CD4-positive, alpha-beta T cell treated with Interleukin-10 for 1 hour (primary cell): ENCODE measurements at places on chromosomes 11 and 22.

GRCh38 chr11:68377389-68377795, 65.0 kb downstream of the LRP5 start:
- no peak for DNase-seq

GRCh38 chr11:8832571-8833260, 78.3 kb upstream of the AKIP1 start:
- DNase-seq = no peak

- DNase-seq = peak; percentile 57
Measured at GRCh38 chr11:102313238-102313940, 3.9 kb upstream of the BIRC3 start.

DNA sequence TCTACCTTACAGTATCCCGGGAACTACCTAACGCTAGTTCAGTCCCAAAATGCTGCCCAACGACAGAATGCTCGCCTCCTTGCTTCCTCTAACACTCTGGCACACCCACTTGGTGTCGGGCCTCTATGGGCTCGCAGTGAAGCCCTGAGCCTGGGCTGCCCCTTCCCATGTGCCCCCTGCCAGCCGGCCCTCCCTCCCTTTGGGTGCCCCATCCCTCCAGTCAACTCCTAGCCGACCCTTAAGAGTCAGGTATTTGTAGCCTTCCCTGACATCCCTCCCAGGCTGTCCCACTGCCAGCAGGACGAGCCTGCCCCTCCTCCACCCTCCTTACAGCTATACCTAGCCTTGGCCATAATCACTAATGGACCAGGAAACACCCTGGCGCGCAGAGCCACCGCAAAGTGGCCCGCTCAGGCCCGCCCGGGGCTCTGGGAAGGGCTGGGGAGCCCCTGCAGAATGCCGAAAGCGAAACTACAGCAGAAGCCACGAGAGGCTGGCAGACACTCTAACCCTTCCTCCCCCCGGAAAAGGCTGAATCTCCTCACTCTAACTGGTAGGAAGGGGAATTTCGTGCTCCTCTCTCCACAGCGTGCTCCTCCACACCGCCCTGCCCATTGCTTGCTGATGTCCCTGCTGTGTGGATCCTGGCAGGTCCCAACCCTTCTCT, 8.2 kb downstream of the CBX7 start:
- DNase-seq = peak; percentile 76

GRCh38 chr11:8814923-8815240, 96.1 kb upstream of the AKIP1 start:
- no peak for DNase-seq

GRCh38 chr11:122707901-122708300, 52.4 kb downstream of the UBASH3B start:
- no peak for DNase-seq

DNA sequence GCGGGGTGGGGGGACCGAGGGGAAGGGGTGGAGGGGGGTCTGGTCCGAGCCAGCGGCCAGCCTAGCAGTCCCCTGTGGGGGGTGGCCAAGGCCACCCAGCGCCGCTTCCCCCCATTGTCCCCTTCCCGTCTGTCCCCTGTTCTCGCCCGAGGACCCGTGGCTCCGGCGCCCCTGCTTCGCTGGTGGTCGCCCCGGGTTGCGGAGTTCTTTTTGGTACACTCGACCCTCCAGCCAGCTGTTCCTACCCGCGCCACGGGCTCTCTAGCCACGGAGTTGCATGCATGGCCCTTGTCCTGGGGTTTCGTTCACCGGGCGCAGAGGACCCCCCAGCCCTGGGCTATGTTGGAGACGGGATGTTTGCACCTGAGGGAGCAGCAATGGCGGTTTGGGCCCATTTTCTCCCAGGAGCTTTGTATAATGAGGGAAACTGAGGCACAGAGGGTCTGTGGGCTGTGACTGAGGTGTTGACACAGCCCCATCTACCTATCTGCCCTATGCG, 489 bp downstream of the RNF214 start:
- peak; percentile 11 for DNase-seq

GRCh38 chr11:44979543-44980399, 29.1 kb upstream of the TP53I11 start:
- no peak for DNase-seq

GRCh38 chr11:1479006-1479677, 7.4 kb downstream of the MOB2 start:
- no peak for DNase-seq

- DNase-seq = no peak
Measured at GRCh38 chr22:46598224-46598623, 22.0 kb upstream of the GRAMD4 start.

DNA sequence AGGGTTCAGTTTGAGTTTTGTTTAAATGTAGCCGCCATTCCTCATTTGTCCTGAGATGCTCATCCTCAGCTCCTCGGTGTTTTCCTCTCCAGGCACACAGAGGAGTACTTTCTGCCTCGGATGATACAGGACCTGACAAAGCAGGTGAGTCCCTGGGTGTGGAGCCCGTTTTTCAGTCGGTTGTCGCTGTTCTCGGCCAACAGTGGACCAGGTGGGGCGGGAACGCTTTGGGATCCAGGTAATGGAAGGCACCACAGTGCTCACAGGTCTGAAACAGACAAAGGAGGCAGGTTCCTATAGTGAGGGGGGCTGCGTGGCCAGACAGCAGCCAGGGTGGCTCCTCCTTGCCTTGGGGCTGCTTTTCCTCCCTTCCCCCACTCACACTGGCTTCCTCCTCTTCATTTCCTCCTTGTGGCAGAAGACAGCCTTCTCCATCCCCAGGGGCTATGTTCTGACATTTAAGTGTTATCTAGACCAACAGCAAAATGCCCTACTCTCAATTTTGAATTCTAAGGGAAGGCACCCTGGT, 19.4 kb downstream of the NADSYN1 start:
- no peak for DNase-seq

GRCh38 chr11:124277804-124278203, 21.6 kb downstream of the OR8G5 start:
- DNase-seq = no peak

DNA sequence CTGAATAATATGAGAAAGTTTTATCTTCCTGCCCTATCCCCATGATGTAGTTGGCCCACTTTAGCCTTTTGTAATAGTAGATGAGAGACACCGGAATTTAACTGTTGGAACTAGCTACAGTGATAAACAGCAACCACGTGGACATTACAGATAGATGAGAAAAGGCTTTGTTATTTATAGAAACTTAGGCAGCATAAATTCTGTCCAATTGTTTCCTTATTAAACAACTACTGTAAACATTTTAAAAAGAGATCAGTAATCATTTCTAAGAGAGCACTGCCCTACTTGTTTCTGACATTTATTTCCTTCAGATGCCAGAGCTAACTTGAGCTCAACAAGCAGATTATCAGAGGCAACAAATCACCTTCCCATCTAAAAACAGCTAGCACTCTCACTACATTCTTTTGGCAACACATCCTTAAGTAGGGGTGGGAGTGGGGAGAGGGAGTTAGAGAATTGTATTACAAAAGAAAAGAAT, 63.1 kb downstream of the SOX6 start:
- DNase-seq = no peak

DNA sequence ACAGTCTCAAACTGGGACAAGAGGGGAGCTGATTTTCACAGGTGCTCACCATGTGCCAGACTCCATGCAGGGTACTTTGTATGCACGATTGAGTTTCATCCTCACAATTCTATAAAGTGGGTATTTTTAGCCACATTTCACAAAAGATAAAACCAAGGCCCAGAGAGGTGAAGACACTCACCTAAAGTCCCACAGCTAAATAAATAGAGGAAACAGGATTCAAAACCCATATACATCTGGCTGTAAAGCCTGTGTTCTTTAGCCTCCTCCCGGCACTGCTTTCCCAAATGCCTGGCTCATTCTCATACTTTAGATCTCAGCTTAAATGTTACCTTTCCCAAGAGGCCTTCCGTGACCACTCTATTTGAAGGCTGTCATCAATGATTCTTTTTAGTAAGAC, 13.2 kb upstream of the KCTD14 start:
- no peak for DNase-seq

GRCh38 chr11:45096636-45097035, 49.8 kb upstream of the PRDM11 start:
- no peak for DNase-seq

- no peak for DNase-seq
Measured at GRCh38 chr11:22539821-22540256, 85.8 kb downstream of the FANCF start.

DNA sequence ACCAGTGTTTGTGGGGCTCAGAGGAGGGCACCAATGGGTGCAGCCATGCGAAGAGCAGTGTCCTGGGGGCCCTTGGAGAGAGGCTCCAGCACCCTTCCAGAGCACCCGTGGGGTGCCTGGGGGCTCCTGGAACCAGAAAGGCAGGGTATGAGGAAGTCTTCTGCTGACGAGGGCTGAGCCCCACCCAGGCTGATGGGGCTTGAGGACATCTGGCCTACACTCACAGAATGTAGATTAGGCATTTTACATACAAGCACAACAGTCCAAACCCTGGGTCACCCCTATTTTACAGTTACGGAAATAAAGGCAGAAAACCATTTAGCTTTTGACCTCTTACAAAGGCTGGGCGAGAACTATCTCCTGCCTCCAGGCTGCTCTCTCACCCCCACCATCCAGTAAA, 47.6 kb downstream of the ADAMTS8 start:
- no peak for DNase-seq

GRCh38 chr11:120141768-120142423, 4.0 kb upstream of the TRIM29 start:
- no peak for DNase-seq

GRCh38 chr22:47787501-47788227, 1025.2 kb downstream of the TBC1D22A start:
- DNase-seq = no peak

- no peak for DNase-seq
Measured at GRCh38 chr22:32044913-32045312, 1.9 kb downstream of the SLC5A1 start.

- peak; percentile 18 for DNase-seq
Measured at GRCh38 chr11:57515332-57516060, at the start of gene SLC43A1. SLC43A1 (minus strand) TSS chr11:57515702; CDS start chr11:57514111, 1,591 bp downstream.

DNA sequence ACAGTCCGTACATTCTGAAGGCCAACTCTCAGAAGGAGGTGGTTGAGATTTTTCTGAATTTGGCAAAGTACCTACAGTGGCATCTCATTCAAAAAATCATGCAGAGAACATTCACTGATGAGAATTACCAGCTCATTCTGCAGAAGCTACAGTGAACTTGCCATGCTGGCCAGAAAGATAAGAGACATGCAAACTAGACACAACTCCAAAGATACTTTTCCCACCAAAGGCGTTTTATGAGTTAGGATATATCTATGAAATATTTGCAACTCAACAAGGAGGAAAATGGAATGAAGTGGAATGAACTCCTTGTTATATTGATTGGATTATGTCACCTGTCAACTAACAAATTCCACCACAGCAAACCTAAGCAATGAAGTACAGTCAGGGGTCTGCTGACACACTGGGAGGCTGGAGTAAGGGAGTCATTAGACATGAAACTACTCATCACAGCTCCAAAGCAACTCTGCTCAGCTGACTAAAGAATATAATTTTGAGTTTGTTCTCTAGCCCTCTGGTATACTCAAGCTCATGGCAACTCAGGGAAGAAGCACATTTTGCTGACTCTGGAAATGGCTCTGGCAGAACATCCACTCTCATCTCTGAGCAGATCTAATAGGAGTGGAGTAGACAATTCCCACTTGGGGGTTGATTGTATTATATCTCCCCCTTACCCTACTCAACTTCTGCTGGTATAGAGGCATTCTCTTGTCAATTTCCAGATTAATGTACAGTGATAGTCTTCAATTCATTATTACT, 22.9 kb downstream of the MAML2 start:
- DNase-seq = no peak

DNA sequence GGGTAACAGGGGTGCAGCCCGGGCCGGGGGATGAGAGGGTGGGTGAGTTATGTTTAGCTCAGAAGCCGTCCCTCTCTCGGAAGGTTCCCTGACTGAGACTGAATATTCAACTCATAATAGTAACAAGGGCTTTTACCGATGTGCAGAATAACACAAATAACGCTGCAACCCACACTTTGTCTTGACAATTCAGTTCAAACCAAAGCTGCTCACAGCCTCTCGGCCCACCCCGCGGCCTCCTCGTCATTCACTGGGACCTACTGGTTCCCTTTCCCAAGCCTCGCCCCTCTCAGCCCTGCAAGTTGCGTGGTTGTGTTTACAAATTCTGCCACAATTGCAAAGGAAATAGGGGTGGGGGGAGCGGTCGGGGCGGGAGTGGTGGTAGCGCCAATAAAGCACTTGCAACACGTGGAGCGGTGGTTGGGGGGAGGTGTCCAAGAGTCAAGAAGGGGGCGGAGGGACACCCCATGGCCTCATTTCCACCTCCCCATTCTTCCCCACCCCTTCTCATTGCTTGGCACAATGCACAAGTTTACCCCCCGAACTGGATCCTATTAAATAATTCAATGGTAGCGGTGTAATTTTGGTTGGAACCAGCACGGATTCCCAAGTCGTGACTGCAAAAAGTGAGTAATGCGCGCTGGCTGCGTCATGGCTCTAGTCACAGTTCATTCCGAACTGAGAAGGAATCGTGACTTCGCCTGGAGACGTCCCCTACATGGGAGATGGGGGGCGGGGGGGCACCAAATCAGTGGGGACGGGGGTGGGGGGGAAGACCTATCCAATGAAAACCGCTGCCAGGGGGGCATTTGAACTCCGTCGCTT, 102.0 kb upstream of the HSD17B12 start:
- no peak for DNase-seq

GRCh38 chr11:69252490-69252837, 41.5 kb upstream of the MYEOV start:
- DNase-seq = no peak

- DNase-seq = no peak
Measured at GRCh38 chr11:130179396-130180306, 20.1 kb downstream of the ST14 start.

DNA sequence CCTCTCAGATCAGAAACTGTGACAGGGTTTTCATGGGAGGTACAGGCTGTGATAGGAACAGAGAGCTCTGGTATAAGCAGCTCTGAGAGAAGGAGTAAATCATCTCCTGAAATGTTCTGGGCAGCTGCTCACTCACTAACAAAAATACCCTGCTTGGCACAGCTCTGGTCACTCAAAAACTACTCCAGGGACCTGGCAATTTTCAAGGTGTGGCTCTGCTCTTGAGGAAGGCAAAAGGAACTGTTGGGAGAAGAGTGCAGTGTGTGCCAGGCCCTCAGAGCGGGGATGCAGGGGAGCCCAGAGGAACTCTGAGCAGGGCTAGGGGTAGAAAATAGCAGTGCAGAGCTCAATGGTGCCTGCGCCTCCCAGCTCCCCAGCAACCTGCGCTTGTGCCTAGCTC, 180.5 kb upstream of the ZBED5 start:
- DNase-seq = no peak

GRCh38 chr11:9815486-9816136, 151.7 kb downstream of the SWAP70 start:
- no peak for DNase-seq

DNA sequence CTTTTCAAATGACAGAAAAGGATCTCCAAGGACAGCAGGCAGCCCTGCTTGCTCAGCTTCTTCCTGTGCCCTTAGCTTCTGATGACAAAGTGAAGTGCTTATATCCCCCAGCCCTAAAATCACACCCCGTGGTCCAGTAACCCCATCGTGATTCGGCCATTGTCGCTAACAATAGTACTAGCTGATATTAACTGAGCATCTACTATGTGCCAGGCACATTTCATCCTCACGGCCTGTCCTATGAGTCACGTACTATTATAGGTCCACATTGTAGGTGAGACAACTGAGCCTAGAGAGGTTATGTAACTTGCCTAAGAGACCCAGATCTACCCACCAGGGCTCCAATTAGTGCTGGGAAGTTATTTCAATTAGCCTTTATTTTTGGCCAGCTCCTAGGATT, 6.1 kb downstream of the SCN4B start:
- DNase-seq = no peak
